ENCODE measurements at places on chromosomes 5 and 9.

DNA sequence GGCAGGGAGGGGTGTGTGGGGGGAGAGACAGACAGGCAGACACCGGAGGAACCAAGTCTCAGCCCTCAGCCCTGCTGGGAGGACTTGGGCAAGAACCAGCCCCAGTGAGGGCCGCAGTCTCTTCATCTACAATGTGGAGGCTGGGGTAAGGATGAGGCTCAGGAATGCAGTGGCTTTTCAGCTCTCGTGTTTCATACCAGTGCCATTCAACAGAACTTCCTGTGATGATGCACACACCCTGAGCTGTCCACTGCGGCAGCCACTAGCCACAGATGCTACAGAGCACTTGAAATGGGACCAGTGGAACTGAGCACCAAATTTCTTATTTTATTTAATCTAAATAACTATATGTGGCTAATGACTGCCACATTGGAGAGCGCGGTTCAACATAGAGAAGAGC, 10.7 kb downstream of the CAMK2A start:
- no peak for DNase-seq

DNA sequence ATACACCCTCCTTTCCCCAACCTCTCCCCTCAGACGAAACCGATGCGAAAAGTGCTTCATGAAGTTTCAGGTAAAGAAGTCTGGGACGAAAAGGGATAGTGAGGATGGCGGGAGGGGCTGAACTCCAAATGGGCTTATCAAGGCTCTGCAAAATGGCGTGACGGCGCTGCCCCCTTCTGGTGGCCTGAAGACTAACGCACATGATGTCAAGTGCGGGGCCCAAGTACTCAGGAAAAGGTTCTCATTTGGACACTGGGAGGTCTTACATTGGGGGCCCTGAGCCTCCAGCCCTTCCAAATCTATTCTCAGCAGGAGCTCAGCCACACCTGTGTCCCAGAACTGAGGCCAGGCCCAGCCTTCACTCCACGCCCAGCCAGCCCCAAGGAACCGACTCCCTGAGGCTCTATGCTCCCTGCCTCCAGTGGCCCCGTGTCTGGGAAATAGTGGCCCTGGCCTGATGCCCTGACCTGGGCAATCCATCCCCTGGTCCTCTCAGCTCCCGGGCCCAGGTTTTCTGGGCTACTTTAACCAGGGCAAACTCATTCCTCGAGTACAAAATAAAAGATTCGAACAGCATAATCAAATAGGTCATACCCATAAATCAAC, 119.9 kb downstream of the KCNIP1 start:
- DNase-seq: no peak

- DNase-seq: no peak
Observed at GRCh38 chr5:33769196-33769595, 122.6 kb downstream of the ADAMTS12 start.

GRCh38 chr5:143701493-143701892, 110.5 kb upstream of the HMHB1 start:
- DNase-seq: no peak
